Left ventricle myocardium superior (tissue), 1 donor: ENCODE measurements at places on chromosomes 16 and 17. TPM values are rescaled to one million over a fixed set of nuclear protein-coding genes. Genes with fewer than 3 reads are reported as not detected.

Gene MPP2
- 17.1 TPM for total RNA-seq

DNA sequence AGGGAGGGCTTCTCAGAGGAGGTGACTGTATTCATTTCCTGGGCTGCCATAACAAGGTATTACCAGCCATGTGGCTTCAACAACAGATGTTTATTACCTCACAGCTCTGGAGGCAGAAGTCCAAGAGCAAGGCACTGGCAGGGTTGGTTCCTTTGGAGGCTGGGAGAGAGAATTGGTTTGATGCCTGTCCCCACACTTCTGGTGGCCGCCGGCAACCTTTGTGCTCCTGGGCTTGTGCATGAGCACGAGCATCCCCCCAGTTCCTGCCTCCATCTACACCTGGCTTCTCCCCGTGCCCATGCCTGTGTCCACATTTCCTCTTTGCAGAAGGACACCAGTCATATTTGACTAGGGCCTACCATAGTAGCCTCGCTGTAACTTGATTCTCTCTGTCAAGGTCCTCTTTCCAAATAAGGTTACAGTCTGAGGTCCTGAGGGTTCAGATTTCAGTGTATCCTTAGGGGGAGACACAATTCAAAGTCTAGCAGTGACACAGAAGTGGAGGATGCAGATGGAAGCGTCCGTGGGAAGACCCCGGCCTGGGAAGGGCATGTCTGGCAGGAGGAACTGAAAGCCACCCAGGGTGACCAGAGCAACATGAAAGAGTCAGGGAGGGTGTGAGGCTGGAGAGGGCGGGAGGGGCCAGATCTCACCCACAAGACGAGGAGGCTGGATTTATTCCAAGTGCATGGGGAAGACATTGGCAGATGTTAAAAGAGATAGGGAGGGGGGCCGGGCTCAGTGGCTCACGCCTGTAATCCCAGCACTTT, 188.2 kb upstream of the HSBP1 start:
- no peak for DNase-seq

DNA sequence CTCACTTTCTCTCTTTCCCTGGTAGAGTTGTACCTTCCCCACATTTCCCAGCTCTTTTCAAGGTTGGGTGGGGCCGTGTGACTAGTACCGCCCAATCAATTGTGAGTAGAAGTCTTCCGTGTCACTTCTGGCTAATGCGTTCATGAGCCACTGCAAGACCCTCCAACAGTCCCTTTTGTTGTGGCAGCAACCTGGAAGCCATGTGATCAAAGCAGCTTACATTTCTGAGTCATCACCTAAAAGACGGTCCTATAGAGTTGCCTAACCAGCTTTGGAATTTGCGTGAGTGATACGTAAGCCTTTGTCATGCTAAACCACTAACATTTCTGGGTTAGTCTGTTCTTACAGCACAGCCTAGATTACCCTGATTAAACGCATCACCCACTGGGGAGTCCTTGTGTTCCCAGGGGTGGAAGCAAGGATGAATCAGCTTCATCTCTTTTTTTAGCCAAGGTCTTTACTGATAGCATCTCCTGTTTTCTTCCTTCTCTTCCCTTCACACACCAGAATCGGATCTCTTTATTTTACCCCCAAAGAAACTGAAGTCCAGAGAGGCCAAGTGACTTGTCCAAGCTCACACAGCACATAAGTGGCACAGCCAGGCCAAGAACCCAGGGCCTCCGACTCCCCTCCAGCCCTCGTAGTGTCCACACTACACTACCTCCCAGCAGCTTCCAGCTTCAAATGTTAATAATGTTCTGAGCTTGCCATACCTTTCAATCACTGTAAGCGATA, 366.3 kb upstream of the XYLT1 start:
- DNase-seq: no peak

GRCh38 chr16:85699628-85700027, 10.9 kb upstream of the GINS2 start:
- peak; percentile 46 for DNase-seq

DNA sequence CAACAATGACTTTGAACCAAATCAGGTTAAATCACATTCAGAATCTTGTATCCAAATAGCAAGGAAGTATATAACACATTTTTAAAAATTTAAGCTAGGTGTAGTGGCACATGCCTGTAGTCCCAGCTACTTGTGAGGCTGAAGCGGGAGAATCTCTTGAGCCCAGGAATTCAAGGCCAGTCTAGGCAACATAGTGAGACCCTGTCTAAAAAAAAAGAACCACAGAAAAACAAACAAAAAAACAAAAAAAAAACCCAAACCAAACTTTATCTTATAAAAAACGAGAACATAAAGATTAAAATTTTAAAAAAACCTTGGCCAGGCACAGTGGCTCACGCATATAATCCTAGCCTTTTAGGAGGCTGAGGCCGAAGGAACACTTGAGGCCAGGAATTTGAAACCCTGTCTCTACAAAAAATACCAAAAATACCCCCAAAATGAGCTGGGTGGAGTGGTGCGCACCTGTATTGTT, 11.6 kb downstream of the SUPT4H1 start:
- no peak for DNase-seq

GRCh38 chr16:89375021-89375420, 115.3 kb downstream of the ANKRD11 start:
- DNase-seq: no peak

Gene ICAM2
- 30.6 TPM for total RNA-seq

- no peak for DNase-seq
These were observed 709 bp downstream of the GPR179 start for GRCh38 chr17:38342886-38343607.

DNA sequence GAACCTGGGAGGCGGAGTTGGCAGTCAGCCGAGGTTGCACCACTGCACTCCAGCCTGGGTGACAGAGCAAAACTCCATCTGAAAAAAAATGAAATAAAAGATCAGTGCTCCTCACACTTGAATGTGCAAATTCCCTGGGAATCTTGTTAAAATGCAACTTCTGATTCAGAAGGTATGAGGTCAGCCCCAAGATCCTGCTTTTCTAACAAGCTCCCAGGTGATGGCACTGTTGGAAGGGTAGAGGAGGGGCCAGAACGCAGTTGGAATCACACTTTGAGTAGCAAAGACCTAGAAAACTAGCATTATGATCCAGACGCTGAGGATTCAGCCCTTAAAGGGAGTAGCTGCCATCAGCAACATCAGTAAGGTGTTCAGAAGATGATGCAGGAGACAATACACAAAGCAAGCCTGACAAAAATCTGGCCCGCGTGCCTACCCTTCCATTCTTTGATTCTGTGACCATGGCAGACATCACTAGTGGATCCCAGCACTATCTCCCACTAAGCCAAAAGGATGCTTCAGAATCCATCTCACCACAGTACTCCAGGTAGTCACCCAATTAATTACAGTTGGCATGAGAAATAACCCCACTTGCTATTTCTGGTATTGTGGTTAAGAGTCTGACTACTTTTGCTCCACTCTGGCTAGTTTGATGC, 33.1 kb upstream of the MEIOC start:
- DNase-seq: no peak

- DNase-seq: no peak
These were observed 102.7 kb upstream of the NOL11 start for GRCh38 chr17:67615011-67615561.

GRCh38 chr16:30381291-30382041, 895 bp downstream of the SEPTIN1 start:
- DNase-seq: peak; percentile 29

Gene CDRT15L2
- not detected for total RNA-seq

- DNase-seq: no peak
These were observed 154.8 kb upstream of the TNRC6C start for GRCh38 chr17:77803726-77804125.

DNA sequence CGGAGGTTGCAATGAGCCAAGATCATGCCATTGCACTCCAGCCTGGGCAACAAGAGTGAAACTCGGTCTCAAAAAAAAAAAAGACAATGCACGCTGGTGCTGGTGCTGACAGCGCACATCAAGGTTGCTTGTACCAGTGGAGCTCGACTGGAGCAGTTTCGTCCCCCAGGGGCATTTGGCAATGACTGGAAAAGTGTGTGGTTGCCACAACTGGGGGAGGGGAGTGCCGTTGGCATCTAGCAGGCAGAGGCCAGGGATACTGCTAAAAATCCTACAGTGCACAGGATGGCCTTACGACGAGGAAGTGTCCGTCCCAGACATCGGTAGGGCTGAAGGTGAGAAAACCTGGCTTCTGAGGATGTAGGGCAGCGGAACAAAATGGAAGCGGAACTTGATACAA, 2.4 kb downstream of the MEAK7 start:
- no peak for DNase-seq

Gene NCBP3
- 17.8 TPM for total RNA-seq

Gene SLC13A2
- total RNA-seq: not detected

- no peak for DNase-seq
These were observed 54.7 kb upstream of the FASN start for GRCh38 chr17:82152556-82153294.

DNA sequence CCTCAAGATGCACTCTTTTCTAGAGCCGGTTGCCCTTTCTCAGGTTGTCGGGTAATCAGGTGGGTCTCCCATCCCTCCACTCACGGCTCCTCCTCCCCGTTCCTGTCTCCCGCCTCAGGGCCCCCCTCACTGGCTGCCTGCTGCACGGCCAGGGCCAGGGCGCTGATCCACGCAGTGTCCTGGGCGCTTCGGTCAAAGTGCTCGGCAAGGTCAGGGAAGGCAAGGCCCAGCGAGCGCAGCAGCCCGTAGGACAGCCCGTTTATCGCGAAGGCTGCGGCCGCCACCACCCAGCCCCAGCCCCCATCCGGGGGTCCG, 753 bp downstream of the SLC16A11 start:
- no peak for DNase-seq

DNA sequence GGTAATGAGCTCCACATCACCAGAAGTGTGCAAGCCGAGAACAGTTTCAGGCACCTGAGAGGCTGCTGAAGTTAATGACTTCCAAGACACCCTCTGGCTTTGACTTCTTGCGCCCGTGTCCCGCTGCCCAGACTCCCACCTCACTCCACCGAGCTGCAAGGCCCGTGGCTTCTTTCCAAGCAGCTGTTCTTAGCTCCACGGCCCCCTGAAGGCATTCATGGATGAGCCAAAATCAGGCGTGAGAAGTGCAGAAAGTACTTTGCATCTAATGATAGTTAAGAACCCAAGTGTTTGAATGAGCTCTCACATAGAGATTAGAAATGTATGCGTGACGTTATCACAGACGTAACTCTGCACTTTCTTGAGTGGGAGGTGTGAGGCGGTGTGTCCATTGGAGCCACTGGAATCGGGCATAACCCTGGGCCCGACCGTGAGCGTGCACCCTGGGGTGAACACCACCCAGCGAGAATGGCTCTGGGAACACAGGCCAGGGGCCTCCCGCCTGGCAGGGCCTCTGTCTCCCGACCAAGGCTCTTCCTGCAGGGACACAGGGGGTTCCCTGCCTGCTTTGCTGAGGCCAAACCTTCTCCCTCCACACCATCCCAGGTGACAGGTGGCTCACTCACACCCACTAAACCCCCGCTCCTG, 11.0 kb downstream of the NPTX1 start:
- DNase-seq: no peak

DNA sequence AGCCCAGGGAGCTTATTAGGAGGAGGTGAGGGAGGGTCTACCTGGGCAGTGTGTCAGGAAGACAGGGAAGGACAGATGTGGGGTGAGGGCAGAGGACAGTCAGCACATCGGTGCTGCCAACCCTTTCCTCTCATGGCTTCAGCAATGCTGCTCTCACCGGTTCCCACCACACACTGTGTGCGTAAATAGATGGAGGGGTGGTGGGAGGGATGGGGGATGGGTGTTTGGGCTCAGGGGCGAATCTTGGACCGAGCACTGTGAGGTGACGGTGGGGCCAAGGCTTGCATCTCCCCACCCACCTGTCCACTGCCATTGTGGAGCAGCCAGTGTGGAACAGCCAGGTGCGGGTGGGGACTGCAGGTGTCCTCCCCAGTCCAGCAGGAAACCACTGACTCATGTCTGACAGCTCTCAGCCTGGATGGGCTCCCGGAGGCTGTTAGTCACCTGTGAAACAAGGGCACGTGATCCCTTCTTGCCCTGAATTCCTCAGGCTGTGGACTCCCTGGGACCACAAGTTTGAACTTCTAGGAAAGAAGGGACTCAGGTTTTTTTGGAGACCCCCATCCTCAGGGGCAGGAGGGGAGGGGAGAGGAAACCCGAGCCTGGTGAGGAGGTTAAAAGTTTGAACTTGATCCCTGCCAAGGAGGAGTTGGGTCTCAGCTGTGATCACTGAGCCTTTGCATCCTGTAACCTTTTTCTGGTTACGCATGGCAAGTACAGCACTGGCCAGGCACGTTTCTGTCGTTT, 42.7 kb upstream of the SMPD3 start:
- no peak for DNase-seq

- DNase-seq: no peak
These were observed 11.0 kb downstream of the ALDH3A2 start for GRCh38 chr17:19659366-19660177.

GRCh38 chr17:82267575-82268379, 5.7 kb downstream of the CSNK1D start:
- peak; percentile 96 for DNase-seq

DNA sequence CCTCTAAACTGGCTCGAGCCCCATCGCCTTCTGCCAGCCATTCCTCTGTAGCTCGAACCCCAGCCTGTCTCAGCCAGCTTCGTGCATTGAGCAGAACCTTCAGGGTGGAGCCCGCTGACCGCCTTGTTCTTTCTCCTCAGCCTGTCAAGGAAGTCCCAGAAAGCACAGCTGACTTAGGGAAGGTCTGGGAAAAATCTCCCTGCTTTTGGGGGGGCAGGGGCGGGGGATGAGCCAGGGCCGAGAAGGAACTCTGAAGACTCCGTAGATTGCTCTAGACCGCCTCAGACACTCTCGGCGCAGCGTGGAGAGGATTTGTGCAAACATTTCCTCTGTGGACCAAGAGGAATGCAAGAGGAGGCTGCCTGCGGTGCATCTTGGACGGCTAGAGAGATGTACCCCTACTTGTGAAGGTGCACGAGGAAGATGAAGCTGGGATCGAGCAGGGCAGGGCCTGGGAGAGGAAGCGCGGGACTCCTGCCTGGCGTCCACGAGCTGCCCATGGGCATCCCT, at the start of gene GLP2R:
Gene GLP2R, plus strand, starts transcription at position 284 of the 510 bp plus-strand sequence. Its CDS starts 140 bp downstream, at position 424.
- no peak for DNase-seq

Gene CLEC18B
- not detected for total RNA-seq

- no peak for DNase-seq
These were observed 12.8 kb downstream of the SMIM5 start for GRCh38 chr17:75645889-75646637.

Gene NUPR1
- 37.2 TPM for total RNA-seq

Gene SPATA32
- total RNA-seq: not detected

DNA sequence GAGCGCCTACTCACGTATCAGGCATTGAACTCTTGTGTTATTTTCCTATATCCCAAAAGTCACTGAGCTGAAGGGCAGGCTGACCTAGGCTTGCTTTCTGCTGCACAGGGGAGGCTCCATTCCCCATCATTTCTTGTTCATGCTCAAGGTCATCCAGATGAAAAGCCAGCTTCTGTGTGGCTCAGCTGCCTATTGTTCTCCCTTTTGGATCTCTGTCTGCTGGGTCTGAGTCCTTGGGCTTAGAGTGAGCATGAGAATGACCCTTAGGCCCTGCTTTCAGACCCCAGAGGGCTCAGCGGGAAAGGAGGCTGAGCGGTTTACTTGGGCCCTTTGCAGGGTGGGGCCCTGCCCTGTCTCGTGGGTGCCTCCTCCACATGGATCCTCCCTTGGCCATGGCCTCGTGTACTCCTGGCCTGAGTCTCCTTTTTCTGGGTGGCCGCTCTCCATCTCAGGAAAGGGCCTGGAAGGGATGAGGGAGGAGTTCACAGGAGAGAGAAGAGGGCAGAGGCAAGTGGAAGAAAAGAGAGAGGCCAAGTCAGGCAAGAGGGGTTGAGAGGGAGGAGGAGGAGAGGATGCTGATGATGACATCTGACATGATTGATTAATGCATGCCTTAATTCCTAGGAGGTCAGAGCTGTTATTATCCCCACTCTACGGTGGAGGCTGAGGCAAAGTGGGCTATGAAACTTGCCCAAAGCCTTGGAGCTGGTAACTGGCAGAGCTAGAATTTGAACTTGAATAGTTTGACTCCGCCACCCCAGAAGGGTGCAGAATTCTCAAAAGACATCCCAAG, 19.8 kb upstream of the MAP3K14 start:
- no peak for DNase-seq
